ENCODE measurements at places on chromosomes 4 and X. TPM values are rescaled to one million over a fixed set of nuclear protein-coding genes. Genes with fewer than 3 reads are reported as not detected.
A peak's percentile ranks its signal among the peaks of the same experiment; 100 is the strongest.

DNA sequence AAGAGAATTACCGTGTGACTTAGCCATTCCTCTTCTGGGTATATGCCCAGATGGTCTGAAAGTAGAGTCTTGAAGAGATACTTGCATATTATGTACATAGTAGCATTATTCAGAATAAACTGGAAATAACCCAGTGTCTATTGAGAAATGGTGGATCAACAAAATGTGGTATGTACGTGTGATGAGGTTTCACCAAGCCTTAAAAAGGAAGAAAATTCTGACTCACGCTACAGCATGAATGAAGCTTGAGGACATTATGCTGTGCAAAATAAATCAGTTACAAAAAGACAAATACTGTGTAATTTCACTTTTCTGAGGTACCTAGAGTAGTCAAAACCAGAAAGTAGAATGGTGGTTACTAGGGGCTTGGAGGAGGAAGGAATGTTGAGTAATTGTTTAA is 37.3 kb downstream of the GBA3 start:
- DNase-seq = no peak

- no peak for DNase-seq
Measured at GRCh38 chr4:25929298-25929686, 15.3 kb downstream of the SMIM20 start.

- no peak for DNase-seq
Measured at GRCh38 chrX:34879886-34880285, 62.7 kb upstream of the FAM47B start.

The ADGRG2 gene
- 0.17 TPM for total RNA-seq

DNA sequence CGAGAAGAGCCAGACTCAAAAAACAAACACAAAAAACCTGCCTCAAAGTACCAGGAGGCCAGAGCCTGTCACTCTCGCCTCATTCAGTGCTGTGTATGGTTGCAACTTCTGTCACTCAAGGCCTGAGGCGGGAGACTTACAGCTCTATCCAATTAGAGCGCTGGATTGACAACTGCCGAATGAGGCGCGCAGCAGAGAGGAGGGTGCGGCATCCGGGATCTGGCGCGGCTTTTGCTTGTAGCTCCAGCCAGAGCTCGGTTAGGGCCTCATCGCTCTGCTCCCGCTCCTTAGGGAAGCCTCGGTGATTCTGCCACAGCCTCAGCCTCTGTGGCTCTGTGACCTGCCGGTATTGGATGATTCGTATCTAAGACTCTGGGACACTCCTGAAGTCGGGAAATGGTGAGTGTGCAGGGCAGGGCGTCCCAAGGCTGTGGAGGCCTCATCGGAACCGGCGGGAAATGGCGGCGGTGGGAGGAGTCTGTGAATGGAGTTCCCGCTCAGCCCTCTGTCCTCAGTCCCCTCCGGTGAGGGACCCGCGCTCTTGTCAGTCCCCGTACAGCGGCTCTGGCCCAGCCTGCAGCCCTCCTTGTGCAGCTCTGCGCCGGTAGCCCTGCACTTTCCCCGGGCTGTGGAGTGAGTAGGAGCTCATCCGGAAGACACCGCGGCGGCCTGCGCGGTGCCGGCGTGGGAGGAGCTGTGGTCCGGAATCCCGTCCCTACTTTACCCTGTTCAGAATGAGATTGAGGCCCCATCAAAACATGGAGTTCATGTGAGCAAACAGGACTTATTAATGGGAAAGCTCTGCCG is at the start of gene ZNF718:
Gene ZNF718 (plus strand): TSS at position 227 of the 807 bp plus-strand sequence. CDS start 170 bp downstream, at position 397.
- peak; percentile 97 for DNase-seq

DNA sequence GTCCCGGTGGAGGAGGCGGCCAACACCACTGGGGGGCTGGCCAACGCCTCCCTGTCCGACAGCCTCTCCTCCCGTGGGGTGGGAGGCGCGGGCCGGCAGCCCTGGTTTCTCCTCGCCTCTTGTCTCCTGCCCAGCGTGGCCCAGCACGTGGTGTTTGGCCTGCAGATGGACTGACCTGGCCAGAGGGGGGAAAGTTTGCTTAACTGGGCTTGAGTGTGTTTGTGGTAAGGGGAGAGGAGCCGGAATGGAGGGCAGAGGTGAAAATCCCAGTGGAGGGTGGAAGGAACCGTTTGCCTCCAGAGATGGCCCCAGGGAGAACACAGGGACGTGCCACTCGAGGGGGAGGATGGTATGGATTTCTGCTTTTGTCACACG is 27.6 kb downstream of the NYX start:
- DNase-seq = no peak

GRCh38 chr4:8915201-8916200 is 43.9 kb upstream of the HMX1 start:
- DNase-seq = no peak

The NDST4 gene
- not detected for total RNA-seq

DNA sequence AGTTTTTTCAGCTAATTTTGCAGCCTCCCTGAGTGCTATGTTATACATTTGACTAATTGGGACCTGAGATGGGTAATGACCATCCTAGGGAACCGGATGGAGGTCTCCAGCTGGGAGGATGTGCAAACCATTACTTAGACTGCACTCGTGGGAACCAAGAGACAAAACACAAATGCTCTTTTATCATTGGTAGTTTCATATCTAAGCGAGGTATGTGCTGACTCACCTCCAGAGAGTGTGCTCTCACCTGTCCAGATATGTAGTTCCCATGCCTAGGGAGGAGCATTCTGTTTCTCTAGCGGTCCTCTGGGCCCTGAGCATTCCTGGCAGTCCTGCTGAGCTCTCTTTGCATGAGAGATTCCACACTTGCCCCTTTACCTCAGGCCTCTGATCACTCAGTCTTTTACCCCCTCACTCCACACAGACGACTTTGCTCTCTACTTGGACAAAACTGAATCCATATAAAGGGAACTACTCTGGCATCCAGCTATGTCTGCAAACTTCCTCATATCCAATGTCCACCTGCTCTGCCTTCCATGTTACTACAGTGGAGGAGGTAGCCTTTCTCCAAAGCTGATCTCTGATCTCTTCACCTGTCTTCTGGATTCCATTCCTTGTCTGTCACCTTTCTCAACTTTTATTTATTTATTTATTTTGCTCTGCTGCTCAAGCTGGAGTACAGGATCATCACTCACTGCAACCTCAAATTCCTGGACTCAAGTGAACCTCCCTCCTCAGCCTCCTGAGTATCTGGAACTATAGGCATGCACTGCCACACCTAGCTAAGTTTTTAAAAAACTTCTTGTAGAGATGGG is 88.4 kb downstream of the LRP2BP start:
- peak; percentile 92 for DNase-seq

- no peak for DNase-seq
Measured at GRCh38 chr4:1210241-1210841, 38.0 kb upstream of the SPON2 start.
